Temporal lobe (tissue), 4 donors: ENCODE measurements at places on chromosomes 2 and 18. TPM values are rescaled to one million over a fixed set of nuclear protein-coding genes. Genes with fewer than 3 reads are reported as not detected.

The FAM237A gene
- total RNA-seq, result not detected

The CLEC4F gene
- total RNA-seq, result not detected

The FTCDNL1 gene
- total RNA-seq, result 5.4 TPM

The HOXD13 gene
- total RNA-seq, result not detected

The ACTR1B gene
- 25.8 TPM for total RNA-seq

The SLC4A3 gene
- total RNA-seq, result 22.9 TPM

The DNAH7 gene
- total RNA-seq, result 10.3 TPM

The MAPRE3 gene
- total RNA-seq, result 23.8 TPM

The KCNG2 gene
- total RNA-seq, result 0.25 TPM

The SERPINB12 gene
- total RNA-seq, result not detected

The ALK gene
- 0.98 TPM for total RNA-seq

The RETREG2 gene
- total RNA-seq, result 44.0 TPM

The SPP2 gene
- not detected for total RNA-seq

The ADCYAP1 gene
- 4.4 TPM for total RNA-seq

The ATP8B1 gene
- 4.2 TPM for total RNA-seq

The ACKR3 gene
- total RNA-seq, result 7.1 TPM

The PPM1B gene
- 41.1 TPM for total RNA-seq
